NCI-H2171 (cell line): ENCODE measurements at places on chromosomes 1 and 21.

GRCh38 chr1:208728815-208729214, 484.6 kb upstream of the PLXNA2 start:
- no peak for DNase-seq

DNA sequence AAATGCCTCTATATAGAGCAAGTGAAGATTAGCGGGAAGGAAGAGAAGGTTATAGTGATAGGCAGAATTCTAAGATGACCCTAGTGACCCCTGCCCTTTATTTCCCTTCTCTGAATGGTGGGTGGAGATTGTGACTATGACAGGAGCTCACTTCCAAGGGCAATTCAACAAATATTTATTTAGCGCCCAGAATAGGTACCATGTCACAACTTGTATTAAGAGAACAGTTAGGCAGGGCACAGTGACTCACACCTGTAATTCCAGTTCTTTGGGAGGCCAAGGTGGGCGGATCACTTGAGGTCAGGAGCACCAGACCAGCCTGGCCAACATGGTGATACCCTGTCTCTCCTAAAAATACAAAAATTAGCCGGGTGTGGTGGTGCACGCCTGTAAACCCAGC, 236.0 kb upstream of the POGK start:
- DNase-seq, result no peak

- DNase-seq, result no peak
Measured at GRCh38 chr21:44537930-44538911, 1.8 kb downstream of the KRTAP10-1 start.

GRCh38 chr1:214641214-214641895, 38.4 kb downstream of the CENPF start:
- DNase-seq, result no peak

DNA sequence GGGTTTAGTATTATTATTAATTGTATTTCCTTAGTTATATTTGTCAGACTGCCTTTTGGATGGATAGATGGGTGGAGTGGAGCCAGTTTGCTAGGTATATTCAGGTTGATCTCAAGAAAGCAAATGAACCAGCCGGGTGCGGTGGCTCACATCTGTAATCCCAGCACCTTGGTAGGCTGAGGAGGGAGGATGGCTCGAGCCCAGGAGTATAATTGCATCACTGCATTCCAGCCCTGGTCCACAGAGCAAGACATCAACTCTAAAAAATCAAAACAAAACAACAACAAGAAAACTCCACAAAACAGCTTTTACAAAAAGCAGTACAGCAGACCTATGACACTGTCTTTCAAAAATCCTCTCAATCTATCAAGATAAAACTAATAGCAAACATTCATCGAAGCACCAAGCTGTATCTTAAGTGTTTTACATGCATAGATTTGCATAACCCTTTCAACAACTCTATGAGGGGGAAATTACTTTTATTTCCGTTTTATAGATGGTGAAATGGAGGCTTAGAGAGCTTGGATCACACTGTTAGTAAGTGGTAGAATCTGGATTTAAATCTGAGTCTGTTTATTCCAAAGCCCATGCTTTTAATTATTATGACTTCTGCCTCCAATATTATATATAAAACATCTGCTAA, 25.5 kb downstream of the KMO start:
- no peak for DNase-seq

DNA sequence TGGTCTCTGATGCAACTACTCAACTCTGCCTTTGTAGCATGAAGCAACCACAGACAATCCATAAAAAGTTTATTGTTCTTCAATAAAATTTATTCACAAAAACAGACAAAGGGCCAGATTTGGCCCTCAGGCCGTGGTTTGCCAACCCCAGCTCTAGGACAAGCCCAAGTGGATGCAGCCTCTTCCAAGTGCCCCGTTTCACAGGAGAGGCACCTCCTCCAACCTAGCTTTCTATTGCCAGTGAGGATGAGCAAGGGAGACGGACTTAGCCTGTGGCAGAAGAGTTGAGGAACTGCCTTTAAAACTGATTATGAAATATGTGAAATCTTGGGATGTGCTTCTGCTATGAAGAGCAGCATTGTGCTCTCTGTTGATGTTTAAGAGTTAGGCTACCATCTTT, 105.4 kb downstream of the PSMG1 start:
- no peak for DNase-seq

DNA sequence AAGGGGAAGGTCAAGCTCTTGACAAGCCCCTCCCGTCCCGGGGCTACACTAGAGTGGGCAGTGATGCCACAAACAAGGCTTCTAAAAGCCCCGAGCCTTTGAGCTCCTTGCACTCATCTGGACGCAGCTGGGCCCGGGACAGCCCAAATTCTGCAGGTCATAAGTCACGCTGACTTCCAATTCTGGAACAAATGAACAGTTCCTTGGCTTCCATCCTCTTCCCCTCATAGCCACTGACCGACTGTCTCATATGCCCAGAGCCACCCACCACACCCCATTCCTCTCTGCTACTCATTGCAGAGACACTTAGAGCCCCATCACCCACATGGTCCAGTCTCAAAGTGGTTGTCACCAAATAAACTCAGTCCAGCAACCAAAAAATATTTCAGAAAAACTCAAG, 32.8 kb upstream of the PRELP start:
- no peak for DNase-seq

DNA sequence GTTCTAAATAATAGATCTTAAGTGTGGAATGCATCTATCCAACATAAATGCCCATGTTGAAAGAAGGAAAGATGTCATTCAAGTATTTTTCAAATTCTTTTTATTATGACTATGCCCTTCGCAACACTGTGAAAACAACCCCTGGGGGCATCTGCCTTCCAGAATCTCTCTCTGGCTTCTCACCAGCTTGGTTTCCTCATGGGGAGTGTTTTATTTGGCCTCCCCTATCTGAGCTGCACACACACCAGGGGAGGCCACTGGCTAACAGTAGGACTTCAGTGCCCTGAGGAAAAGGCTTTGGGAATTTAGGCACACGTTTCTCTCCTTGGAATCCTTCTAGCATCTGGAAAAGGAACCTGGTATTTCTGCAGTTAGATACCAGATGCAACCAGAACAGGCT, 130.6 kb downstream of the EDEM3 start:
- no peak for DNase-seq

DNA sequence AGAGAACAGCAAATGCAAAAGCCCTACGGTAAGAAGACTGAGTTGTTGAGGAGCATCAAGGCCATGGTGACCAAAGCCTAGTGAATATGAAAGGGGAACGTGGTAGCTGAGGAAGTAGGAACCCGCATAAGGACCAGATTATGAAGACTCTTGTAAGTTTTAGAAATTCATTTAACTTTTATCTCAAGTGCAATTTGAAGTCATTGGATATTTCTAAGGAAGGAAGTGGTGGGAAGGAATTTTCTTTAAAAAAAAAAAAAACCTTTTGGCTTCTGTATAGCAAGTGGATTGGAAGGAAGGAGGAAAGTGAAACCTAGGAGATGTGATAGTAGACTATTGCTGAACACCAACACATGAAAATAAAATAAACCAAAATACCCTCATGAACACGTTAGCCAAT, 119.0 kb downstream of the TNFSF18 start:
- DNase-seq, result no peak

GRCh38 chr1:48048064-48048463, 50.9 kb upstream of the TRABD2B start:
- DNase-seq, result no peak

DNA sequence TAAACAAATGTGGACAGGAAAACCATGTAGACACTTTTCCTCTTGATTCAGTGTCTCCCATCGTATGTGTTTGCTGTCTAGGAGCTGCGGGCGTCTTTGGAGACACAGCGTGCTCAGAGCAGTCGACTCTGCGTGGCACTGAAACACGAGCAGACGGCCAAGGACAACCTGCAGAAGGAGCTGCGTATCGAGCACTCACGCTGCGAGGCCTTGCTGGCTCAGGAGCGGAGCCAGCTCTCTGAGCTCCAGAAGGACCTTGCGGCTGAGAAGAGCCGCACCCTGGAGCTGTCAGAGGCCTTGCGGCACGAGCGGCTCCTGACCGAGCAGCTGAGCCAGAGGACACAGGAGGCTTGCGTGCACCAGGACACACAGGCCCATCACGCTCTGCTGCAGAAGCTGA, 27.2 kb upstream of the DIP2A start:
- no peak for DNase-seq

GRCh38 chr21:37063433-37063832, 9.4 kb downstream of the PIGP start:
- DNase-seq, result no peak

DNA sequence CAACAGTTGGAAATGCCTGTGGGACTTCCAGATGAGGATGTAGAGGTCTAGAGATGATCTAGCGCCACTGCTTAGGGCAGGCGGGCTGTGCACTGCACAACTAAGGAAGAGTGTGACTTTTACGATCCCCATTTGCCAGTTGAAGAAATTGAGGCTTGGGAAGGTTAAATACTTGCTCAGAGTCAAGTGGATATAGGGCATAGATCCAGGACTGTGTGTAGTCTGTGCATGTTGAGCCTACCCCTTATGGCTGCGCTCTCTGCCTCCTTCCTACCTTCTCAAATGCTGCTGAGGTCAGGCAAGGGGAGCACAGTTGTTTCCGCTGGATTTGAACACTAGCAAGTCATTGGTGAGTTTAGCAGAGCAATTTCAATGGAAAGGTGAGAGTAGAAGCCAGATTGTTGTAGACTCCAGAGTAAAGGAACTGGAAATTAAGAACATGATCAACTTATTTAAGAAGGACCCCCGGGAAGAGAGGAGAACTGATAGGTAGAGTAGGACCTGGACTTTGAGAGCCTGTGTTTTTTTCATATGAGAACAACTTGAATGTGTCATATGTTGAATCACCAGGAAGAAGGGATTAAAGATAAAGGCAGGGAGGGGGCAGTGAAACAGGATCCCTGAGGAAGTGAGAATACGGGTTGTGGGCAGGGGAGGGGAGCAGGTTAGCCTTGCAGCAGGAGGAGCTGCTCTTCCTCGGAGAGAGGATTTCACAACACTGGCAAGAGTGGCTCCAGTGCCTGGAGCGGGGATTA, 2.7 kb downstream of the CAPN2 start:
- no peak for DNase-seq

DNA sequence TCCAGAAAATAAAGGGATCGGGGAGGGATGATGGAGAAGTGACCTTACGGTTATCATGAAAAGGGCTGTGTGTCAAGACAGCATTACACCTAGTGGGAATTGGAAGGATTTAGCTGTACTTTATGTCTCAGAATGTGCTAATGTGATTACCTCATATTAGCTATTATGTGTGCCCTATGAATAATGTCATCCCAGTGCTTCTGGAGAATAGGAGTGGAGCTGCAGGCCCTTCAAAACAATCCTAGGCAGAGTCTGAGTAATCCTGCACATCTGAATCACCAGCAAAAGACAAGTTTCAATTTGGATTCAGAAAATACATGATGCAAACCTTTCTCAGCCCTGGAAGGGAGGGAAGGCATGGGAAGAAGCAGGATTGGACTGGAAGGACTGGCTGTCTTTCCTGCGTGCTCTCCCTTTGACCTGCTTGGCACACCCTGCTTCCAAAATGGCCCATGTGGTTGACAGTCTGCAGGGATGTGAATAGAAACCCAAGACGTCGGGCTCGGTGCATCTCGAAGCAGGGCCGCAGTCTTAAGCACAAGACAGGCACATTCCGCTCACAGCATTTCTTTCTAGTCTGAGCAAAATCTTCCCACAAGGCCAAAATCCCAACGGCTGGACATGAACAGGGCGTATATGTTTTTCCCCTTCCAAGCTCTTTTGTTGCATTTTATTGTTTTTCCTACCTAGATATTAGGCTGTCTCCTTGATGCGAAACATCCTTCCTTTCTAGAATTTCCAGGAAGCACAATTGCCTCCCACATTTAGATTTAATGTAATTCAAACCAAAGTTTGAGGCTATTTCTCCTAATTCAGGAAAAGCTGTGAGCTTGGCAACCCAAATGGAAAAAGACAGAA, 54.3 kb upstream of the TARBP1 start:
- DNase-seq, result no peak

DNA sequence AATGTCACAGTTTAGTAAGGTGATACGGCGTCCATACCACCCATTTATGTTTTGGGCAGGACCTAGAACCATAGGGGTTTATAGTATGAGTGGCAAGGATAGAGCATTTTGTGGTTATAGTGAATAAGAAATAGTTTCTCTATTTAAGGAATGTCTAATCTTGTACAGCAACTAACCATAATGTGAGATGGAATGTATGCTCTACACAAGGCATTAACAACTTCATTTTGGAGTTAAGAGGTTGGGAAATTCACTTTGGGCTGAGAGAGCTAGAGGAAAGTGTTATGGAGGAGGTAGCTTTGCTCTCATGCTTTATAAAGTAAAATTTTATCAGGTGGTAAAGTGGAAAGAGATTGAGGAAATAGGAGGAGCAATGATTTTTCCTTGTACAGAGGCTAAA, 3.0 kb upstream of the MCL1 start:
- DNase-seq, result no peak

DNA sequence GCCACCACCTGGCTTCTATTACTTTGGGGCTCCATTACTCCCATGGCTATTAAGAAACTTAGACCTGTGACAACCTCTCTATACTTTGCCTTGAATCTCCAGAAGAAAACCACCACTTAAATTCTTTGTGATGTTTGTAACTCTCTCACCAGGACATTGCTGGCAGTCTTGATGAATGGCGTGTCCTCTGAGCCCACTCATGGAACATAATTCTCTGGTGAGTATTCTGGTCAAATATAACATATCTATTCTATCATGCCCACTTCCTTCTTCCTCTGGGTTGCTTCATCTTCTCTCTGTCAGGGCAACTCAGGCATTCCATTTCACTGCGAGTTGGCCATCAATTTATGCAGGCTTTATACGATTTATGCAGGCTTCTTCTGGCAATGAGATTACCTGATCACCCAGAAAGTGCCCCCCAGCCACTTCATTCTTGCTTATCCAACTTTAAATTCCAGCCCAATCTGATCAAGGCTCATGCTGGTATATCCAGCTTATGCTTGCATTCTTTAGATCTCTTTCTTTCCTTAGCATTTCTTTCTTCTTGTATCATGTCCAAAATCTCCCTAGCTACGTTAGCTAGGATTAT, 112.0 kb upstream of the CHRM3 start:
- no peak for DNase-seq

GRCh38 chr1:74693473-74693872, 19.9 kb upstream of the ERICH3 start:
- no peak for DNase-seq
